Fibroblast of pulmonary artery (primary cell): ENCODE measurements at places on chromosomes 16 and 17.

DNA sequence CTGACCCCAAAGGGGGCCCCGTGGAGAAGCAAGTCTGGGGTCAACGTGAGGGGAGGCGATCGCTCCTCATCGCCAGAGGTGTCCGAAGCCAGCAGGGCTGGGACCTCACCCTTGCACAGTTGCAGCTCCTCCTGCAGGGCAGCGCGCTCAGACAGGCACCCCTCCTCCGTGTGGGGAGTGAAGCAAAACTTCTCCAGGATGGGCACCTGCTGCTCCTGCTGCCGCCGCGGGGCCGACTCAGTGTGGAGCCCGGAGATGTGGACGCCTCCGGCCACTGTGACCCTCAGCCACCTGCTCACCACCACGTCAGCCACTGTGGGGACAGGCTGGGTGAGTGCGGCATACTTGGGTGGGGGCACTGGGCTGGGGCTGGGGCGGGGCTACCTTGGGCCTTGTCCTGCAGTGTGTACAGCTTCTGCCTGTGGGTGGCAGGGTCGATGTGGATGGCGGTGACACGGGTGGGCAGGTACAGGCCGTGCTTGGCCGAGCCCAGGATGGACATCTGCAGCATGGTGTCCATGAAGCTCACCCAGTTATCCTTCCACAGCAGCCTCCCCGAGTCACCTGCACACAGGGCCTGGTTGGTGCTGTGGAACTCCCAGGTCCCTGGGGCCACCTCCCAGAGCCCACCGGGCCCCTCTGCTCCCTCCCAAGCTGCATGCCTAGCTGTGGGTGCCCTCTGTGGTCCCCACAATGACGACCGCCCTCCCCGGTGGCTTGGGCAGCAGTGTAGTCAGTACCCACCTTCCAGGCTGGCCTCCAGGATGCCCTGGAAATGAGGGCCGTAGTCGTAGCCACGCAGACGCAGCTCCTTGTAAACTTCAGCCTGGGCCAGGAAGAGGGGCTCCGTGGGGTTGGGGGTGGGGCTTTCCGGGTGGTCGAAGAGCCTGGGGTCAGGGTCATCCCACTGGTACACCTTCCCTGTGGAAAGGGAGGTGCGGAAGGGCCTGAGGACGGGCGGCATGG, 10.8 kb downstream of the FASN start:
- DNase-seq = no peak

GRCh38 chr17:82429824-82430223, 11.4 kb upstream of the OGFOD3 start:
- no peak for DNase-seq

DNA sequence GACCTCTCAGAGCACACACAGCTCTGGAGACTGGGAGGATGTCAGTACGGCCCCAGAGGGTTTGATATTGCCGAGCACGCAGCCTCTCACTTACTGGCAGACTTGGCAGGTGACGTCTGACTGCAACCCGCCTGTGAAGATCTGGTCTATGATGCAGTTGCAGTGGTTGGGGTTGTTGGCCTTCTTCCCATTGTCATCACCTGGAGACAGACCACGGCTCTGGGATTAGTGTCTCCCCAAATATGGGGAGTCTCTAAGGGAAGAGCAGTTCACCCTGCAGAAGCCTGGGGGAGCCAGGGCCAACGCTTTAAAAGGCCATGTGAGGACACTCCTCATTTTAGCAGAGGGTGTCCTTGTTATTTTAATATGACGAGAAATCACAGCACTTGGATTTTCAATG, 30.1 kb downstream of the USP22 start:
- no peak for DNase-seq

DNA sequence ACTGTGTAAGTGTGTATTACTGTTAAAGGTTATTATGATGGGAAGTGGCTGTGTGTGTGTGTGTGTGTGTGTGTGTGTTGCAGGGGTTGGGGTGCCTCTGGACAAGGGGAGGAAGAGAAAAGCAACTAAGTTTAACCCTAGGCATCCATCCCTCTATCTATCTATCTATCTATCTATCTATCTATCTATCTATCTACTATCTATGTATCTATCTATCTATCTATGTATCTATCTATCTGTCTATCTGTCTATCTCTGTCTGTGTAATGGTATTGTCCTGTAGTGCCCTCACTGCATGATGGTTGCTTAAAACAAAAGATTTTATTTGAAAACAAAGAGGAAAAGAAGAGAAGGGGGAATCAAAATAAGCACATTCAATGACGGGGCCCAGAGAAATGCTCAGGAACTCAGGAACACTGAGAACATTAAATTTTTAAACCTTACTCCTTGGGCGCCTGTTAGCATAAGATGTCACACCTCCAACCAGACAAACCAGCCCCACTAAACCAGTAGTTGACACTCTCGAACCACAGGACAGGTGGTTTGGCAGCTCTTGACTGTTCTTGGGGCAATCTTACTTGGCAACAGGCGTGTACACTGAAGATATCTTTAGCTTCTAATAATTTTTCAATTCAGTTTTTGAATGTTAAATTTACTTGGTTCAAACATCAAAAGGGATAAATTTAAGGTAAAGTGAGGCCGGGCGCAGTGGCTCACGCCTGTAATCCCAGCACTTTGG, 5.1 kb upstream of the RPL26 start:
- DNase-seq = no peak
